ENCODE measurements at places on chromosomes 11 and 22.
A peak's percentile ranks its signal among the peaks of the same experiment; 100 is the strongest.

GRCh38 chr11:13126430-13126829 lies 117.3 kb downstream of the RASSF10 start:
- DNase-seq: no peak

- DNase-seq: no peak
Measured at GRCh38 chr11:43381802-43382201, 23.1 kb downstream of the TTC17 start.

- DNase-seq: no peak
Measured at GRCh38 chr11:115396533-115396932, 107.7 kb downstream of the CADM1 start.

DNA sequence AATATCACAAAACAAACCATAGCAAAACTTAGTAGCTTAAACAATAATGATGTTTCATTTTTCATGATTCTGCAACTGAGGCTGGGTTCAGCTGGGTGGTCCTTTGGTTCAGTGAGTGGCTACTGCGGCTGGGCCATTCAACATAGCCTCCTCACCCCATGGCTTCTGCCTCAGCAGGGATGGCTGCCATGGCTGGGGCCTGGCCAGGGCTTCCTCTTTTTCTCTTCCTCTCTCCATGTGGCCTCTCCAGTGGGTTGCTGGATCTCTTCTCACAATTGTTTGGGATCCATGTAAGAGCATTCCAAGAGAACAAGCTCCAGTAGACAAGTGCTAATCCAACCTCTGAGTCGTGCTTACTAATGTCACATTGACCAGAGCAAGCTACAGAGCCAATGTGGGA lies 248.6 kb upstream of the PLET1 start:
- DNase-seq: no peak

GRCh38 chr11:29364006-29364405 lies 652.8 kb downstream of the KCNA4 start:
- no peak for DNase-seq

- peak; percentile 52 for DNase-seq
Measured at GRCh38 chr11:83836883-83837654, 550.9 kb upstream of the CCDC90B start.

GRCh38 chr11:64489831-64490441 lies 101.1 kb upstream of the SLC22A12 start:
- peak; percentile 67 for DNase-seq

GRCh38 chr11:111413849-111414248 lies 34.8 kb upstream of the POU2AF1 start:
- DNase-seq: no peak

- DNase-seq: peak; percentile 49
Measured at GRCh38 chr22:41469218-41469851, 418 bp downstream of the ACO2 start.

DNA sequence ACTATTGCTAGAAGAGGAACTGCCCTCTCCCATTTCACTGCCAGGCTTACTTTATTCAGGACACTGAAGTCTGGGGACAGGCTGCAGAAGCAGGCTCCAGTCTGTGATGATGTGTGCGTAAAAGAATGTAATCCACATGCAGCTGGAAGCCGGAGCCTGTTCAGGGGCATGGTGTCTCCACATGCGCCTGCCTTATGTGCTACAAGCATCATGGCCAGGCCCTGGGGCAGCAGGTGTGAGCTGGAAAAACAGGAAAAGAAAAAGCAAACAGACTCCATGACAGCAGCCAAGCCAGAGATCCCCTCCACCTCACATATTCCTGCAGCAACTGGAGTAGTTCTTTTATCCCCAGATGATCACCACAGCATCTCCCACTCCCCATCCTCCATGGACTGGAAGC lies 33.4 kb downstream of the ARFGAP2 start:
- DNase-seq: no peak

DNA sequence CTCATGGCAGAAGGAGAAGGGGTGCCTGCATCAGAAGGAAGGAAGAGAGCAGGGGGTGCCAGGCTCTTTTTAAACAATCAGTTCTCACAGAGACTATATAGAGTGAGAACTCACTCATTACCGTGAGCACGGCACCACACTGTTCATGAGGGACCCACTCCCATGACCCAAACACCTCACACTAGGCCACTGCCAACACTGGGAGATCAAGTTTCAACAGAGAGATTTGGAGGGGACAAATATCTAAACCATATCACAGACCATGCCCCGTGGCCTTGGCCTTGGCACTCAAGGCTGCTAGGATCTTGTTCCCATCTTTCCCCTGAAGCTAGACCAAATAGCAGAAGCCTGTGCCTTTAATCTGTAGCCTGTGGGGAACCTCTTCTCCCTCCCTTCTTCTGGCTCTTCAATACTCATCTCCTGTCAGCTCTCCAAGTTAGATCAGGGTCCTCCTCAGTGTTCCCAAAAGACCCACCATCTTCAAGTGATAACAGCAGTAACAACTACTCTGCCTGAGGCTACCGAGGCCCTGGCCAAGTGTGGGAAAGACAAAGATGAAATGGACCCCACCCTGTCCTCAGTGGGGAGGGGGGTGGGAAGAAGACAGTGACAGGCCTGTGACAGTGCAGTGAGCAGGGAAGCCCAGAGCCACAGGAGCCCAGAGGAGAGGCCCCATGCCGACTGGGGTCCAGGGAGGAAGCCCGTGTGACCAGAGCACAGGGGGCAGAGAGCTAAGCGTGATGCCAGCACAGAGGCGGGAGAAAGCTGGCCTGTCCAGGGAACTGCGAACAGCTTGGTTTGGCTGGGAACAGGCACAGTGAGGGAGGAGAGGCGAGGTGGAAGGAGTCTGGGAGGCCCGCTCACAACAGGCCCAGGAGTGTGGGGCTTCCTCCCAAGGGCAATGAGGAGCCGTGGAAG lies 72.6 kb downstream of the MYO7A start:
- DNase-seq: no peak

- no peak for DNase-seq
Measured at GRCh38 chr11:112637076-112637475, 324.1 kb upstream of the NCAM1 start.

GRCh38 chr22:50306753-50307749 lies at the start of gene PLXNB2:
Gene PLXNB2 (minus strand): TSS chr22:50307646. CDS start chr22:50290584, 17,062 bp downstream.
- DNase-seq: peak; percentile 33

GRCh38 chr22:39839917-39840510 lies 53.5 kb downstream of the ENTHD1 start:
- no peak for DNase-seq

DNA sequence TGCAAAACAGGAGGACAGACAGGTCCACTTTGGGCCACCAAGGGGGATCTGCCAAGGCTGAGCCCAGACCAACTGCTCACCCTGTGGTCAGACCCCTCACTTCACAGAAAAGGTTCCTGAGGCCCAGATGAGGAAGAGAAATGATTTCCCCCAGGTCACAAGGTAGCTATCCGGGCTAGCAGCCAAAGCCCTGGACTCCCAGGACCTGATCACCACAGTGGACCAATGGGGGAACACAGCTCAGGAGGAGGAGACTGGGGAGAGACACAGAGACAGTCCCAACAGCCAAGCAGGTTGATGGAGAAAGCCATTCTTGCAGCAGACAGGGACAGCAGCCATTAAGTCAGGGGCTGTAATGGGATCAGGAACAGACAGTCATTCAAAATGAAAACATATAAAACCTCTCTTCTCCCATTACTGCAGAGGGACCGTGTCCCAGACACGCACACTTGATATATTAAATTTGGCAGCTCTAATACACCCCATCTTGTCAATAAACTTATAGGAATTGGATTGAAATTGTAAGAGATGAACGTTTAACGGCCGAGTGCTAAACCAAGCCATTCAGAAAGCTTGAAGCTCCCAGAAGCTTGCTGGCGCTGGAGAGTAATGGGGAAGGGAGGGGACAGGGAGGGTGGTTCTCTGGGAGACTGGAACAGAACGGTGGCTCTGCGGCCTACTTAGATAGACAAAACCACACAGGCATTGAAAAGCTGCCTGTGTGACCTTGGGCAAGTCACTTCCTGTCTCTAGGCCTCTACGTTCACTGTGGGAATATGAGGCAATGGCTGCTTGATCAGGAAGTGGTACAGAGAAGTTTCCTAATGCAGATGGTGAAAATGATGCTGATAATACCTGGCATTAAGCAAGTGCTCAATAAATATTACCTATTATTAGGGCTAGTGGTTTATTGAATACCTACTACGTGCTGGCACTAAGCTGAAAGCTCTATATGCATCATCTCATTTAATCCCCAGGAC lies 16.0 kb downstream of the ZMAT5 start:
- DNase-seq: peak; percentile 83

DNA sequence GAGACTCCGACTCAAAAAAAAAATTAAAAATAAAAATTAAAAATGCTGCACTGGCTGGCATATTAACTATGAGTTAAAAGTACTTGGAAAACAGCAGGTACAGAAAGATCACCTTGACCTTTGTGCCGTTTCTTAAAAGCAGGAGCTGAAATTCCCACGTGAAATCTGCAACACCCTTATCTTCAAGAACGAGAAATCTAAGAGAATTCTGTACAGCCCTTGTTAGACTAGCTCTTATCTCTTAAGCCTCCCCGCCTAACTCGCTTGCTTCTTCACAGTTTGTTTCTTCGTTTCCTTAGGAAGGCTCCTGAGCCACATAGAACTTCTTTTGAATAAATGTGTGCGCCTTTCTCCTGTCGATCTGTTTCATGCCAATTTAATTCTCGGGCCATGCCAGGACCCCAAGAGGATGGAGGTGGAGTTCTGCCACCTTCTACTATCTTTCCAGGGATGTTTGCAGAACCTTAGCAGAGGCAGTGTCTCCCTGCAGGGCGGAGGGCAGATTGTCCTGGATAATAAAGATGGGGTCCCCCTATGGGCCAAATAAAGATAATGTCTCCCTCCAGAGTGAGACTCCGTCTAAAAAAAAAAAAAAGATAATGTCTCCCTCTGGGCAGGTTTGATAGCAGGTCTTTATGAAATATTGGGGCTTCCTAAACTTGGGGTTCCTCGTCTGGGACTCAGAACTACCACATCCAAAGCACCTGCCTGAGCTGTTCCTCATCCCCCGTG lies 27.4 kb upstream of the SYT8 start:
- peak; percentile 66 for DNase-seq

DNA sequence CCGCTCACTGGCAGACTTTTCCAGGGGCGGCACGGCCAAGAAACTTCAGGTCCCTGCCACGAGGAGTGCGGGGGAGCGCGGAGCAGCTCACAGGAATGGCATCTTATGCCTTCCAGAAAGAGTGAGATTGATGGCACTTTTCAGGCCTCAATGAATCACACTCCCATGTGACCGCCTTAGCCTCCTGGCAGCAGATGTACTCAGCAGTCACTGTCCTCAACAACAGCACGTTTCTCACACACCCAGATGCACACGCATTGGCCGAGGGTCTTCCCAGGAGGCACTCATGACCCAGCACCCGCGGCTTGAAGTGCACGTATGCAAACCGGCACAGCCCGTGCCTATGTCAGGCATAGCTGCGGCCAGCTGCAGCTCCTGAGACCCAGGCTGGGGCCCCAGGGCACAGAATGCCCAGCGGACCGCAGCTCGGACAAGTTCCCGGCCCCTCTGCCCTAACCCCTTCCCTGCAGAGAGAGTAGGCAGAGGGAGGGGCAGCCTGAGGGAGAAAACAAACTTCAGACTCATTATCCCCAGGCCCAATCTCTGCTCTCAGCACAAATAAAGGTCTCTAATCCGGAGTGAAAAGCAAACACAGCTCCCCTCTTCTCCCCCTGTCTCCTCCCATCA lies 48.3 kb downstream of the RPUSD4 start:
- no peak for DNase-seq

DNA sequence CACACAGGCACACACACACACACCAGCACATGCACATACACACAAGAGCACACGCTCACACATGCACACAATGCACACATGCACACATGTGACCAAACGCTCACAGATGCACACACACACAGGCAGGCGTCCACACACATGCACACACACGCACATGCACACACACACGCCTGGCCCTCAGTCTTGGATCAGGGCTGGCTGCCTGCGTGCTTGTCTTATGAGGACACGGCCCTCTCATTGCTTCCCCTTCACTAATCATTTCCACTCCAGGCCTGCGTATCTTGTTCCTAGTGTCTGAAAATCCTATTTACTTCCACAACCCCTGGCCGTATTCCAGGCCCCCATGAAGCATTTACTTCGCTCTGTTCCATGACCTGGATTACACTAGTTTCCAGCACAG lies 740.5 kb downstream of the BRD1 start:
- no peak for DNase-seq

GRCh38 chr22:49297286-49297870 lies 530.3 kb downstream of the BRD1 start:
- DNase-seq: no peak

- DNase-seq: peak; percentile 75
Measured at GRCh38 chr11:64652586-64653387, 61.8 kb downstream of the SLC22A12 start.

DNA sequence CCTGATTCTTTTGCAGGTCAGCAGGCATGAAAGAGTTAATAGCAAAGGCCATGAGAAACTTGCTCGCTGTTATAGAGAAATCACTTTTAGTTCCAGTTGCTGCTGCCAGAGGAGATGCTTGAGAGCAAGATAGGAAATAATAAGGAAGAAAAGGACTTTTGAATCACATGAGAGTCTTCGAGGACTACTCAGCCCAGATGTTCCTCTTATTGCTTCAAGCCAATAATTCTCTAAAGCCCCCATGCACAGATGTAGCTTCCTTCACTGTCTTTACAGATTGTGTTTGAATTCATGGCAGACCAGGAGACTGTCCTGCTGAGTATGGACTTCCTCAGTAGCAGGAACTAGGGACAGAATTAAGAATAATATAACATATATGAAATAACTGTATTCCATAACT lies 50.1 kb upstream of the OLFML1 start:
- DNase-seq: no peak

DNA sequence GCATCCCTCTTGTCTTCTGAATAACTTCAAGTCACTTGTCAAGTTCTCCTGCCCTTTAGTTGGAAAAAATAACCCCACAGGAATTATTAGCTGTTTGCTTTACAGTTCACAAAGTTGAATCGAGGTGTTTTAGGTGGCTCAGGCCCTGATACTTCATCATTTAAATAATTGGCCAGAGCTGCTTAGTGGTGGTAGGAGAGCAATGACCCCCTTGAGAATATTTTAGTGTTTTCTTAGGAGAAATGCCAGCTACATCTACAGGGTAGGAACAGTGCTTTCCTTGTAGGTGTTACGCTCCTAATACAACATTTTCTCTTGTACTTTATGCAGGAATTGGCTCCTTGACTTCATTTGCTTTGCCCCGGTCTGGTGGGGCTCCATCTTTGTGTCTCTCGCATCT lies 73.2 kb downstream of the C22orf31 start:
- no peak for DNase-seq

GRCh38 chr11:12723421-12724300 lies 49.4 kb downstream of the TEAD1 start:
- no peak for DNase-seq

DNA sequence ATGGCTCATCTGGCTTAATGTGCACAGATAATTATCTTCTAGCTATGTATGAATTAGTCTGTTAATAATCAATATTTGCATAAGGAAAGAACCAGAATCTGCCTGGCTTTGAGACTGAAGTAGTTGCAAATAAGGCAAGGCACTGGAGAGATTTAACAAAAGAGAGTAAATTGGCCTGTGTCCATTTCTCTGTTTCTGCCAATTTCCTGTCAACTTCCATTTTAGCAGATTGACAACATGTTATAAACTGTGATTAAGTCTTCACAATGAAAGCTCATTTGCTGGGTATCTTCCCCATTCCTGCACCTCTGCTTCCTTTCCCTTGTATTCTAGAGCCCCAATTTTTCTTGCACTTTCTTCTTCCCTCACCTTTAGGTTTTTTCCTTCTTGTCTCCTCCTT lies 5.3 kb upstream of the TMEM123 start:
- no peak for DNase-seq
